ENCODE measurements at places on chromosomes 6 and 20.
A peak's percentile ranks its signal among the peaks of the same experiment; 100 is the strongest.

DNA sequence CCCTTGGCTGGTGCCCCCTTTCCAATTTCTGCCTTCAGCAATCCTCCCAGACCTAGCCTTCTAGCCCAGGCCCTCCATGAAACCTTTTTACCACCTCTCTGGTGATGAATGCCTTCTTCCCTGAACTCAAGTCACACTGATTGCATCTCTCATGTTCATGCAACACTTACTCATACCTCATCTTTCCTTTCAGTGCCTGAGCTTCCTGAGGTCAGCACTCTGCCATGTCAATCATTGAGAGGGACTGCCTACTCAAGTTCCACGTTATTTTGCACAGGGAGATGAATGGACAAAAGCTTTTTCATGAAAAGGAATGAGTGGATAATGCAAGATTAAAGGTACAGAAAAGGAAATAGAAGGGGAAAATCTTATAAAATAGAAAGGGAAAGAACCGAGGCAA, 60.1 kb upstream of the PLEKHG1 start:
- no peak for DNase-seq

DNA sequence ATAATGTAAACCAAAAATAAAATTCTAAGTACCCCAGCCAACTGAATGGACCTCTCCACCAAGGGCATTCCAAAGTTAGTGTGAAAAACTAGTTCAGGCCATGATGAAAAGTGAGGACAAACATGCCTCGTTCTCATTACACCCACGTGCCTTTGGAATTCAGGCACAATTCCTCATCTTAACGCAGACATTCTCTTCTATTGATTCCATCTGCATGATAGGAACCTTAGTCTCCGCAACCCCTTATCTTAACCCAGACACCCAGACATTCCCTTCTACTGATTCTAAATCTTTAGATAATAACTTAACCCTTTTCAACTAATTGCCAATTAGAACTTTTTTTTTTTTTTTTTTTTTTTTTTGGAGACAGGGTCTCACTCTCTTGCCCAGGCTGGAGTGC, 7.6 kb upstream of the SERPINB6 start:
- no peak for DNase-seq

GRCh38 chr6:102068349-102068929, 674.9 kb downstream of the GRIK2 start:
- DNase-seq: peak; percentile 55

GRCh38 chr6:5401845-5402738, 140.8 kb downstream of the FARS2 start:
- DNase-seq: peak; percentile 5

- no peak for DNase-seq
Observed at GRCh38 chr20:23289724-23290395, 60.7 kb upstream of the NXT1 start.

- DNase-seq: no peak
Observed at GRCh38 chr6:50213146-50213545, 163.4 kb upstream of the DEFB112 start.

DNA sequence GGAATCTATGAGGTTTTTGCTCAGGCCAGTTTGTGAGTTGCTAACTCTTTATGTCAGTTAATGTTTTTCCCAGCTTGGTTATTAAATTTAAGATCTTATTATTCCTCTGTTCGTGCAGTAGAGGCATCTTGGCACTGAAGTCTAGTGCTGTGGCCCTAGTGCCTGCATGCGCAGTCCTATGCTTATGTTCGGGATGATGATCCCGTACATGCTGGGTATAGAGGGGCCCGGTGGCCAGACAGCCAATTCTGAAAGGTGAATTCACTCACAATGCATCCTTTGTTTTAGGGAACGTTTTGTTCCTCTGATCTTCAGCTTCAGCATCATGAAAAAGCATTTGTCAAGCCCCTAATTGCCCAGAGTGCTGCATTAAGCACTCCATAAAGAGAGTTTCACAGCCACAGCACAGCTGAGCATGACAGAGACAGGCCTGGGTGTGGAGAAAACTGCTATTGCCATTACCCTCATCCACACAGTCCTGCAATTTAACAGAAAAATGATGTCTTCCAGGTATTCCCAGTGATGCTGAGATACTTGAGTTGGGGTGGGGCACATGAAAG, 39.8 kb upstream of the BACH2 start:
- DNase-seq: no peak

DNA sequence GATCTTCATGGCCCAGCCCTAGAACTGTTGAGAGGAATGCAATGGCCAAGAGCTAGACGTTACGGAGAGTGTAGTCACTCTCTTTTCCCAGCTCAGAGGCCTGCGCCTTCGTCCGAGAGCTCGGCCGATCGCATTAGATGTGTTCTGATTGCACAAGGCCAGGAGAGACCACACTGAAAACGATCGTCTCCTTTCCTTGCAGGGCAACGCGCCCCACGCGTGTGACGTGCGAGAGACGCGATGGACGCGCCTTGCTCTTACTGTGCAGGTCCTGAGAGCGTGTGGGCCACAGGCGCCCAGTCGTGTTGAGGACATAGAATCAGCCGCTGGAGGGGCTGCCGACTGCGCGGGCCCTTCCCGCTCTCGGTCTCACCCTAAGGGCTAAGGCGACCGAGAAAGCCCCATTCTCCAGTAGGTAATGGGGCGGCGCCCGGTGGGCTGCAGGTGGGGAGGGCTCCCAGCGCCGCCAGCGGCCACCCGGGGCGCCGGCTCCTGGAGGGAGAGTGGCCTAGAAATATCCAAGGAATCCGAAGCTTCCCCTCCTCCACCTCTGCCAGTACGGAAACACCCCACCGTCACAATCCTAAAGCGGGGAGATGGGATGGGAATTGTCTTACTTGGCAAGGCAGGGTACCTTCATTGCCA, 26.9 kb downstream of the TFAP2B start:
- no peak for DNase-seq

DNA sequence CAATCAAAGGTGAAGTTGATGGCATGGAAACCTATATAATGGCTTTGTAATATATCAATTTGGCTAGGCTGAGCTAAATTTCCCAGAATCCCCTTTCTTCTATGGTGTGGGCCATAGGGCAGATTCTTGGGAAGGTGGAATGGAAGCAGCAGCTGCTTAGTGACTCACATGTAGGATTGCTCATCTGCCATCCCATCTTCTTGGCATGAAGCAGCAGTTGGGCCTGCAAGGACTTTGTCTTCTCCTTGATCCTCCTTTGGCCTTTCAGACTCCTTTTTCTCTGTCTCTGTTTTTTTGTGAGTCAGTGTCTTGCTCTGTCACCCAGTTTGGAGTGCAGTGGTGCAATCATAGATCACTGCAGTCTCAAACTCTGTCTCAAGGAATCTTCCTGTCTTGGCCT, 52.6 kb upstream of the CEP162 start:
- DNase-seq: no peak

DNA sequence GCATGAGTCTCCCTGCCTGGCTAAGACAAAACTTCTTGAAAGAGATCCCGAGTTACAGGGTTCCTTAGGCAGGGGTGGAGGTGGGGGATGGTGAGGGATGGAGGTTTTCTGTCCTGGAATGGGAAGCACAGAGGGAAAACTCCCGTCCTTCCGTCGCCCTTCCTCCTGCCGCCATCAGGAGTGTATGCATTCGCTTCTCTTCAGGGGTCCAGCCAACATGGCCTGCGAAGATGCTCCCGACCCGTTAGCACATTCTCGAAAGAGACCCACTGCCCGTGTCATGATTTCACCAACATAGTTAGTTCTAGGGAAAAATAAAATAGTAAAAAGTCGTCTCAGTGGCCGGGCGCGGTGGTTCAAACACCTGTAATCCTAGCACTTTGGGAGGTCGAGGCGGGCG, 37.1 kb downstream of the KIF25 start:
- DNase-seq: no peak

DNA sequence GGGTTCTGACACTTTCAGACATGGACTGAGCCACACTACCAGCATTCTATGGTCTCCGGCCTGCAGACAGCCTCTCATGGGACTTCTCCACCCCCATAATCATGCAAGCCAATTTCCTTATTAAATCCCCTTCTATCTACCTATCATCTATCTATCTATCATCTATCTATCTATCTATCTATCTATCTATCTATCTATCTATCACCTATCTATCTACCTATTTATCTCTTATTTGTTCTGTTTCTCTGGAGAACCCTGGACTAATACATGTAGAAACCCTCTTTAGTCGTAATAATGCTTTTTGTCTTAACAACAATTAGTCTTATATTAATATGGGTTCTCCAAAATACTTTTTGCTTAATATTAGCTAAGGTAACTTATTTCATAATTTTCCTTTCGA, 174.1 kb upstream of the PRSS16 start:
- DNase-seq: no peak

- DNase-seq: no peak
Observed at GRCh38 chr6:101203664-101204063, 189.8 kb upstream of the GRIK2 start.

DNA sequence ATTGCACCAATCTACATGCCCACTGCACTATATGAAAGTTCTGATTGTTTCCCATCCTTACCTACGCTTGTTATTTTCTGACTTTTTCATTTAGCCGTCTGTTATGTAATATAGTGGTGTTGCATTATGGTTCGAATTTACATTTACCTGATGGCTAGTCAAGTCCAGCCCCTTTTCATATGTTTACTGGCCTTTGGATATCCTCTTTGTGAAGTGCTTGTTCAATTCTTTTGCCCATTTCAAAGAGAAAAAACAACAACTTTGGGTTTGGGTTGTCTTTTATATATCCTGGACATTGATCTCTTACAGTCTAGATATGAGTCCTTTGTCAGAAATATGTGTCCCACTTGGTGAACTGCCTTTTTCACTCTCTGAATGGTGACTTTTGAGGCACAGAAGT, 21.1 kb downstream of the PPP1R14C start:
- no peak for DNase-seq

DNA sequence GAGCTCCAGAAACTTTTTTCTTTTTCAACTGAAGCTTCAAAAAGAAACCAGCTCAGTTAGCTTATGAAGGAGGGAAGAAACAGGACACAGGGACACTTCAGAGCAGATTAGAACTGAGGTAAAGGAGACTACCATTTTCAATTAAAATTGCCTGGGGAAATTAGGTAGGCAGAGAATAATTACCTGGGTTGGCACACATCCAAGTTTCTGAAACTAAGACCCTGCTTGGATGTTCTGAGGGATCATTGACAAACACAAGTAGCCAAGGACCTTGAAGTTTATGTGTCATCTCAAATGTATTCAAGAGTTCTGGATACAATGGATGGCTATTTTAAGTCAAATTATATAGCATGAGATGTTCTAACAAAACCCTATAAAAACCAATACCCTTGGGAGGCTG, 137.6 kb downstream of the PLCB4 start:
- no peak for DNase-seq

DNA sequence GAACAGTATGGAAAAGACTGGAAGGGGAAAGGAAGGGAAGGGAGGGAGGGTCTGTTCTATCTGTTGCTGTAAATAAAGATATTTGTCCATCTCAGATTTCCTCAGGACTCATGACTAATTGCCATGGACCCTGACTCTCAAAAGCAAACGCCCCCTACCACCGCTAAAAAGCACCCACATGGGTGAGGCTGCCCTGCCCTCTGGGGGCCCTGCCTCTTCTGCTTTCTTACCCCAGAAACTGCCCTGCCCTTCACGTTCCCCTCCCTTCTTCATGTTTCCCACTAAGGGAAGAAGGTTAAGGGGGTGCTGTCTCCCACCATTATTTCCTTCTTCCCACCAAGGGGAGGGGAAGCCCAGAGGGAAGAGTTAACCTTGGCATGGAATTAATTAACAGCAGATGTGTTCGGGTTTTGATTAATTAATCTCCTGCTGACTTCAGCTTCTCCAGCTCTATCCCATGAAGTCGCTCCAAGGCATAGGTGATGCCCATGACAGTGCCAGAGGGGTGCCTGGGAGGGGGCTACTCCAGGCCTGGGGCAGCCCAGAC, 16.0 kb downstream of the MDFI start:
- no peak for DNase-seq

- DNase-seq: no peak
Observed at GRCh38 chr6:44202332-44202971, 14.3 kb upstream of the MYMX start.

DNA sequence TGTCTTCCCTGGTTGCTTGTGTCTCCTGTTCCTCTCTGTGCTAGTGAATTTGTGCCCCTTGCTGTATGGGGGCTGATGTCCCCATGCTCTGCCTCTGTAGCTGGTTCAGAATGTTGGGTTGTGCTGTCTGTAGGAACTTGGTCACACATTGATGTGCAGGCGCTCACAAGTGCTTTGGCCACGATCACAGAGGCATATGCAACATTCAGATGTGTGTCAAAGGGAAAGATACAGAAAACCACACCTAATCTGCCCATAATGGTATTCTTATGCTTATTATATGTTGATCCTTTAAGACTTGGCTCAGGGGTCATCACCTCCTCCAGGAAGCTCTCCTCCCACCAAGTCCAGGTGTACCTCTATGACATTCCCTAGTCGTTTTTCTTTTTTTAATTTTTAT, 17.1 kb upstream of the DHX35 start:
- no peak for DNase-seq

- no peak for DNase-seq
Observed at GRCh38 chr20:38139156-38139912, 25.7 kb downstream of the TGM2 start.

DNA sequence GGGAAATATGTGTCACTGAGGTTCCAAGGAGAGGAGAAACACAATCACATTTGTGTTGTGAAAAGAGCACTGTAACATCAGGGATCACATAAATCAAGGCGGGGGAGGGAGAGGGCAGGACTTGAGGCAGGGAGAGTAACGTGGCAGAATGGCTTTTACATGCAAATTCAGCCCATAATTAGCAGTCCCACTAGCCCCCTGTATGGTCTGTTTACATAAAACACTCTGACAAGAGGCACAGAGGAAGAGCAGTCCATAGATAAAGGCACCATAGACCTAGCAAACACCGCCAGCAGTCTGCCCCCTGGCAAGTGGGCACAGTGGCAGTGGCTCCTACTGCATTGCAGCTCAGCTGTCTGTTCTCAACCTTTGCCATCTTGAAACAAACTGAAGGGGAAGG, 82.7 kb downstream of the LYRM2 start:
- no peak for DNase-seq

- DNase-seq: no peak
Observed at GRCh38 chr20:58695895-58696375, 3.3 kb downstream of the NPEPL1 start.

GRCh38 chr6:135906542-135906941, 55.0 kb downstream of the PDE7B start:
- no peak for DNase-seq

DNA sequence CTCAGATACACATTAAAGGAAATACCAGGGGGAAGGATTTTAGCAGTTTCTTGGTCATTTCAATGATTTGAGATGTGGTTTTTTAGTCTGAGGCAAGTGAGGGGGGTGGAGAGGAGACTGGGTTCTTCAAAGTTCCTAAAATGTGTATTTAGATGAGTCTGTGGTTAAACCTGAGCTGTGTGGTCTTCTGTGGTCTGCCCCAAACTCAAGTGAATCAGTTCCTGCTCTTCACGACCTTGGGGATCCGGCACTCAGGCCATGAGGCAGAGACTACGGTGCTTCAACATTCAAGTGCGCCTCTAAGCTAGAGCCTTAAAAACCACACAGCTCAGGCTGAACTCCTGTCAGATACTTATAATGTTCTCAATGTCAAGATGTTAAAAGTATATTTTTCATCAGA, 406.7 kb downstream of the LMBRD1 start:
- DNase-seq: no peak

- DNase-seq: no peak
Observed at GRCh38 chr20:41318271-41318649, 729 bp upstream of the ZHX3 start.

Measured in cerebellar cortex (tissue), 1 donor.